ENCODE measurements at places on chromosomes 11 and 22.

DNA sequence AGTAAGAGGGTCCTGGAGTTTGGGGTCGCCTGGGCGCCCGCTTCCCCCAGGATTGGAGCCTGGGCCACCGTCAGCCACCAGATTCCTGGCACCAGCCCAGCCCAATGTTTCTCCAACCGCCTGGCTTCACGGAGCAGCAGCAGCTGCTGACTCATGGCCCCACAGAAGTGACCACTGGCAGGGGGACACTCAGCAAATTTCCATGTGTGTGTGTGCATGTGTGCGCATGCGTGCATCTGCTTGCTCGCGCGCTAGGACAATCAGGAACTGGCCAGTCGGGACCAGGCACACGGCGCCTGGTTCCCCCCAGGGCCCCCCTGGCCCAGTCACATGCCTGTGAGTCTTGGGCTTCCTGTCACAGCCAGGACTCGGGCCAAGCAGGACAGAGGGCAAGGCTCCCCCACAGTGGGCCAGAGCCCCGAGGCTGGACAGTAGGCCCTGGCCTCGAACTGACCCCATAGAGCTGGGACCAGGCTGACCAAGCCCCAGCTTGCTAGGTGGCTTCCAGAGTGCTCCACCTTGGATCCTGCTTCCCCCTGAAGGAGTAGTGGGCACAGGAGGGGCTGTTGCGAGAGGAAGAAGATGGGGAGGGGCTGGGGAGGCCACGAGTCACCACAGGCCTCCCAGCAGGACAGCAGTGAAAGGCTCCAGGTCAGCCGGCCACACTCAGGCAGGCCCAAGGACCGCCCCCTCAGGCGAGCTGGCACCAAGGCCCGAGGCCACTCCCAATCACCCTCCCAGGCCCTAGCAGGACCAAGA lies 3.2 kb downstream of the CTSD start:
- peak; percentile 69 for DNase-seq

GRCh38 chr11:1953489-1954266 lies 6.5 kb downstream of the MRPL23 start:
- DNase-seq = no peak

DNA sequence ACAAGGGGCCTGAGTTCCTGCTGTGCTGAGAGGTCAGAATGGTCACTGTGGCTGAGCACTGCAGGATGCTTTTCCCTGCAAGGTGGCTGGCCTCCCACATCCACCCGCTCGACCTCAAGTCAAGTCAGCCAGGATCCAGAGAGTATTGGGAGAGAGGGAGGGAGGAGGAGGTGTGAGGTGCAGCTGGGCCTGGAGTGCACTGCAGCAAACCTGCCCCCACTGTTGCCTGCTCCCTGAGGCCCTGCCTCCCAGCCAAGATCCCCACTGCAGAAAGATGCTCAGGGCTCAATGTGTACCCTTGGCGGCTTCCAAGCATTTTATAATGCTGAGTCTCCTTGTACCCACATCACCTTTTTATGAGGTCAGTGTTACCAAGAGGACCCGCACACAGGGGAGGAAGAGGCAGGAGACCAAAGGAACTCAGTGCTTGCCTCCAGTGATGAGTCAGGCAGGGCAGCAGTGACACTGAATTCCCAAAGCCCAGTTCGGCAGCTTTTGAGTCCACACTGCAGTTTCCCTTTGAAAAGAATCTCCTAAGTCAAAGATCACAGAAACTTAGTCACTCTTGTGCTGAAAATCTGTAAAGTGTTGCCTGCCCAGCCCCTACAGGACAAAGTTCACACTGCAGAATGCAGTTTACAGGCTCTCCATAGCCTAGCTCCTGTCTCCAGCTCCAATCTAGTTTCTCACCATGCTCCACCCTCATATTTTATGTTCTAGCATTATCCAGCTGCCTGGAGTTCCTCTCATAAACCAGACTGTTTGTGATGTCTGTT lies 3.1 kb downstream of the ENDOD1 start:
- DNase-seq = no peak

DNA sequence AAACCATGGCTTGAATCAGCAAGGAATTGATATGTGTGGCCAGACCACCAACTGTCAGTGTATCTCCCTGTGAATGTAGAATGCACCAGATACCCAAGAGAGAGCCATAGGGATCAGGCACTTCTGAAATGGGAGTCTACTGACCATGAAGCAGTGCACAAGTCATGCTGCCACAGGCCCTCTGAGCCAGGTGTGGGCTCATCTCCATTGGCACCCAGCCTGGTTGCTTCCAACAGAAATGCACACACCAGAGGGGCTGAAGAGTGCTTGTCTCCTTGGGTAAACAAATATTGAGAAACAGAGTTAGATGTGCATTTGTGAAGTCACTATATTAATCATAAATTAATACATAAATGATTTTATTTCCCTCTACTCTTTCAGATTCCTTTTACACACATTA lies 28.4 kb upstream of the PANX1 start:
- no peak for DNase-seq

GRCh38 chr22:31253949-31254348 lies 38.3 kb downstream of the PIK3IP1 start:
- DNase-seq = no peak

Measured in posterior cingulate gyrus (tissue), 11 donors.